Psoas muscle (tissue), 8 donors: ENCODE measurements at places on chromosomes 7 and 10. TPM values are rescaled to one million over a fixed set of nuclear protein-coding genes. Genes with fewer than 3 reads are reported as not detected.

- H3K4me1 ChIP-seq = no peaks in the 10 kb centered on the region
- H3K27ac ChIP-seq = no peak overlapping the region
- H3K4me3 ChIP-seq = no peak overlapping the region
Measured at GRCh38 chr7:11062110-11062509, 88.4 kb downstream of the PHF14 start.

- H3K4me1 ChIP-seq = no peaks in the 10 kb centered on the region
- H3K27ac ChIP-seq = no peak overlapping the region
- H3K27me3 ChIP-seq = no peaks in the 10 kb centered on the region
- H3K4me3 ChIP-seq = no peak overlapping the region
- no peak for DNase-seq
Measured at GRCh38 chr7:96484091-96484490, 162.2 kb upstream of the SLC25A13 start.

SEPTIN14 gene
- not detected for total RNA-seq

HERPUD2 gene
- total RNA-seq = 18.4 TPM

LAMB4 gene
- 0.51 TPM for total RNA-seq

GPR15LG gene
- not detected for total RNA-seq

GFRA1 gene
- 12.1 TPM for total RNA-seq
